ENCODE measurements at places on chromosomes 16 and 17.

DNA sequence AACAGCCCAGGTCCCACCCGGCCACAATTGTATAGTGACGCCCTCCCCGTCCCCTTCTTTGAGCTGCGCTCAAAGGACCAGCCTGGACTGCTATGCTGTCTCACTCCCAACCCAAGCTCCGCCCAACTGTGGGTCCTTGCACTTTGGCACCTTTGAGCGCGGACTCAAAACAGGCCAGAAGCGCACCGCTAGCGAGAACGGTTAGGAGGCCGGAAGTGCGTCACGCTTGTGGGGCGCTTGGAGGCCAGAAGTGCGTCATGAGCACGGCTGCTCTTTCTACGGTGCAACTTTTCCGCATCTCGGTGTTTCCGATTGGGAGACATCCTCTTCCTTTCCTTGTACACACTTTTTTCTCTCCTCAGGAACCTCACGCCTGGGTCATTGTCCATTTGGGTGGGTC, at the start of gene ZNF19:
Gene ZNF19 (minus strand): TSS at position 203 of the 400 bp plus-strand sequence. CDS start 7,210 bp downstream, outside the sequence.
- no peak for DNase-seq

DNA sequence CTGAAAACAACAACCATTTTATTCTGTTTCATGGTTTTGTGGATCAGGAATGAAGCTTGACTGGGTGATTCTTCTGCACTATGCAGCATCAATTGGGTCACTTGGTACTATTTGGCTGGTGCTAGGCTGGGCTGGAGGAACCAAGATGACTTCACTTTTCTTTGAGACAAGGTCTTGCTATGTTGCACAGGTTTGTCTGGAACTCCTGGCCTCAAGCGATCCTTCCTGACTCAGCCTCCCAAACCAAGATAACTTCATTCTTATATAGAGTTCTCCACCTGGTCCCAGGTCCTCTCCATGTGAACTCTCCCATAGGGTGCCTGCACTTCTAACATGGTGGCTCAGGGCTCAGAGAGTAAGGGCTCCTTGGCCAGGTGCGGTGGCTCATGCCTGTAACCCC, 1.9 kb upstream of the PIPOX start:
- no peak for DNase-seq

DNA sequence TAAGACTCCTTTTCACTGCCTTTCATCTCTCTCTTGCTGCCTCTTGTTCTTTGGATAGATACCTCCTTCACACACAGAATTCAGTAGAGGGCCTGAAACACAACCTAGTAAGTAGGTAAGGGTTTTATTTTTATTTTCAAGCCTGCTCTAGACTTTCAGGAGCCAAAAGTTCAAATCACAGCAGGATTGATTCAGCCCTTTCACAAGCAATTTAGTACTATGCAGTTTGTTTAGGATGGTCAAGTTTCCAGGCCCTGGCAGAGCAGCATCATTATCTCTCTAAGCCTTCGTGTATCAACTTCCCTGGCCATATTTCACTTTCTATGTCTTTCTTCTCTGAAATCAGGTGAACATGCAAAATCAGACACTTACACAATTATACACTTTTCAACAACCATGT, 148.8 kb upstream of the CORO6 start:
- DNase-seq, result no peak

GRCh38 chr16:88921591-88921990, 55.1 kb upstream of the PABPN1L start:
- no peak for DNase-seq

DNA sequence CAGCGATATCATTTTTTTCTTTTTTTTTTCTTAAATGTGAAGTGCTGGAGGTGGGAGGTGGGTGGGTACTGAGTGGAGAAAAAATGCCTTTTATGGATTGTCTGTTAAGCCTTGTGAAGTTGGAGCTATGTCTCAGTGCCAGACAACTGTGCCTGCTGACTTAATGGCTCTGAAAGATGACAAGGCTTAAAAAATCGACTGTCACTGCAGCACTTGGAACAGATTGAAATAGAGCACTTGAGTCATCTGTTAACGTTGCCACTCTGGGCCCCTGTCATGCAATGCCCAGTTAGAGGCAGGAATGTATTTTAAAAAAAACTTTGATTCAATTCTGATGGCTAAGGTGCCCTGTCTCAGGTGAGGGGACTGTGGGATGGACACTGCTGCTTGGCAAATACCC, 108.2 kb upstream of the HS3ST2 start:
- DNase-seq, result no peak

GRCh38 chr17:82863941-82864712, 24.3 kb upstream of the ZNF750 start:
- peak; percentile 95 for DNase-seq

DNA sequence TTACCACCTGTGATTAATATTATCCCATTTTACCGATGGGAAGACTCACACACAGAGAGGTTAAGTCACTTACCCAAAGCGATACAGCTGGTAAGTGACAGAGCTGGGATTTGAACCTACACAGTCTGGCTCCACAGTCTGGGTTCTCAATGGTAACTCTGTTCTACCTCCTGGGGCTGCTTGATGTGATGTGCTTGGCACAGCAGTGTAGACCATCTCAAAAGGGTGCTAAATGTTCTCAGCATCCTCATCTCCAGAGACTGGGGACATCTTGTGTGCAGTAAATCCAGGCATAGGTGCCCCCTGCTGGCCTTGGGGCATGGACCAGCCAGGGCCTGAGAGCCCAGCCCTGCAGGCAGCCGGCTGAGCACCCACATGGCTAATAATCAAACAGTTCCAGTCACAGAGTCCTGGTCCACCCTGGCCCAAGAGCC, 15.4 kb upstream of the KATNB1 start:
- DNase-seq, result peak; percentile 21

GRCh38 chr17:75366432-75366831, 39.0 kb downstream of the GRB2 start:
- no peak for DNase-seq

GRCh38 chr16:1784977-1785845, 2.5 kb downstream of the NUBP2 start:
- no peak for DNase-seq

DNA sequence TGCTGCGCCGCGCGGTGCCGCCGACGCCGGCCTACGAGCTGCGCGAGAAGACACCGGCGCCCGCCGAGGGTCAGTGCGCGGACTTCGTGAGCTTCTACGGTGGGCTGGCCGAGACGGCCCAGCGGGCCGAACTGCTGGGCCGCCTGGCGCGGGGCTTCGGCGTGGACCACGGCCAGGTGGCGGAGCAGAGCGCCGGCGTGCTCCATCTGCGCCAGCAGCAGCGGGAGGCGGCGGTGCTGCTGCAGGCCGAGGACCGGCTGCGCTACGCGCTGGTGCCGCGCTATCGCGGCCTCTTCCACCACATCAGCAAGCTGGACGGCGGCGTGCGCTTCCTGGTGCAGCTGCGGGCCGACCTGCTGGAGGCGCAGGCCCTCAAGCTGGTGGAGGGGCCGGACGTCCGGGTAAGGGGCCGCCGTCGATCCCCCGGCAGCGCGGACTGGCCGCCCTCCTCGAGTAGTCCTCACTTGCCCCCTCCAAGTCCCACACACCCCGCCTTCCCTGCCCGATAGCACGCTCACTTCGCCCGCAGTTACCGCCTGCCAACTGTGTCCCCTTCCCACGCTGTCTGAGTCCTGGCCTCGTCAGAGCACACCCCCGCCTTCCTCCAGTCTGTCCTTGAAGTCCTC, 470 bp downstream of the MLYCD start:
- peak; percentile 2 for DNase-seq

GRCh38 chr17:32126325-32126724, 16.0 kb upstream of the RHOT1 start:
- no peak for DNase-seq

DNA sequence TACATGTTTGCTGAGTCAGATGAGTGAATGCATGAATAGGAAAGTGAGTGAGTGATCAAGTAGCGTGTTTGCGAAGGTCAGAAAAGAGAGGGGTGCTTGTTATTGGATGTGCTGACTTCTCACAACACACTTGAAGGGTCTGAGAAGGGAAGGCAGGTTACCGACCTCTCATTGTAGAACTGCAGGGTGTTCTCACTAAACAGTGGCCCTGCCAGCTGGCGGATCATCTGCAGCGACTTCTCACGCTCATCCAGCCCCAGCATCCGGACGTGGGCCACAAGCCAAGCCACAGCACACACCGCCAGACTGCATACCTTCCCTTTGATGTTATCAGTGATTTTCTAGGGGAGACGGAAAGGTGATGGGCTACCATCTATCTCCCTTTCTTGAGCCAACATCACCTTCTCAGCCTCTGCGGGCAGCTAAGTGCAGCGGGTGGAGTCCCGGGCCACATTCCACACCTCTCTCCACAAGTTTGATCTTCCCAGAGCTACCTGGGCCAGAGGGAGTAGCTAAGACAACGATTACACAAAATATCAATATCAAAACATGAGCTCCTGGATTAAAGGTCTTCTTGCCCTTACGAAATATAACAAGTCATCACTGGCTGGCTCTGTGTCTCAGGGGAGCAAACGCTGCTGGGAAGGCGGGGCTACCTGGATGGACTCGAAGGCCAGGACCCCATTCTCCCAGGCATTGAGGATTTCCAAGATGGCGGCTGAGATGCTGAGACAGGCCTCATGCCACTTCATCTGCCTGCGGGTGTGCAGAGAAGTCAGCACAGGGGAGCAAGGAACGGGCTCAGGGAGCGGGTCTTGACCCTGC, 11.0 kb downstream of the CSF3 start:
- peak; percentile 60 for DNase-seq

DNA sequence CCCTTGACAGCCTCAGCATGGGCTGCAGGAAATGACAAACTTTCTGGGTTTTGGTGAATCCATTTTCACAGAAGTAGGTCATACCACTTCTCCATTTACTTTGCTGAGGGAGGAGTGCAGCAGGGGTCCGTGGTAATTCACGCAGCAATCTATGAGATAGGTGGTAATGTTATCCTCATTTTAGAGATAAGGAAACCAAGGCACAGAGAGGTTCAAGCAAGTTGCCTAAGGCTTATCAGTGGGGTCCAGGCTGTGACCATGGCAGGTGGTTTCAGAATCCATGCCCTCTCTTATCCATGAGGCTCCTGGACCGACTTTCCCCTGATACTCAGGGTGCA, 12.6 kb downstream of the TBX4 start:
- no peak for DNase-seq

DNA sequence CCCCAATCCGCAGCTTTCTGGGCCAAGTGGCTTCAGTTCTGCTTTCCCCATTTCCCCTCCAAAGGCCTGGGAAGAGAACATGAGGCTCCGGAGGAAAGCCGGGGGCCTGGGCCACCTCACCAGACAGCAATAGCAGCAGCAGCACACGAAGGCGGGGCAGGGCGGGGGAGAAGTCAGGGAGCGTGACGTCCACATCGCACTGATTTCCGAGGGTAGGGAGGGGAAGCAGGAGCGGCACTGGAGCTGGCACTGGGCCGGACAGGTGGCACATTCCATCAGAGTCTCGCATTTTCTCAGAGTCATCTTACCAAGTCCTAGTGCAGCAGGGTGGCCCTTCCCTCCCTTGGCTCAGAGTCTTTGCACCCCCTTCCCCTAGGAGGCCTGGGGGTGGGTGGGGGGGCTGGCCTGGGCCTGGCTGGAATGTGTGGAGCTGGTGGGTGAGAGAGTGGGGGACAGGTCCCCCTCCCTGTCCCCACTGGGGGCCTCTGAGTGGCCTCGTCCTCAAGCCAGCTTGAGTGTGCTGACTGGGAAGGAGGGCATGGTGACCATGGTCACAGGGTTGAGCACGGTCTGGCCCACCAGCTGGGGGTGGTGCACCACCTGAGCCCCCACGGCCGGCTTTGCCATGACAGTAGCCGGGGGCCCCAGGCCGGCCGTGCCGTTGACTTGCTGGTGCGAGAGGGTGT, 14.3 kb downstream of the MNT start:
- no peak for DNase-seq

DNA sequence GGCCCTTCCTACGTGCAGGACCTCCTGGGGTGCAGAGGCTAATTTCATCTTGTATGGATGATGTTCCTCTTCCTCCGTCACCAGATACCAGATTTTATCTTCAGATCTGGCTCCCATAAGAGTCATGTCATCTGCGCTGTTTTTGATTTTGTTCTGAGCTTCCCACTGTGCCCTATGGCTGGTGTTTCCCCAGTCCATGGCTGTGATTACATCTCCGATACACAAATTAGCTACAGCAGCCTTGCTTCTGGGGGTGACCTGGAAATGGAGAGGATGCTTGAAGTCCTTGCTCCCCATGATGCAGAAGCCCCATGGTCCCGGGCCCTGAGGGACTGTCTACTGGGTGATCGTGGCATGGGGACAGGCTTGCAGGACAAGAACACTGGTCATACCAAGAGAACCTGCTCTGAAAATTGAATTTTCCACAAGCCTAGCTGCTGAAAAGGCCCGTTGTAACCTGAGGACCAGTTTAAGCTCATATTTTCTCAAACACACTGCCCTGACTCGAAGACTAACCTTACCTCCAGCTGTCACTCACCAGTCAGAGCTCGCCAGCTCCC, 69.0 kb downstream of the KCNJ12 start:
- no peak for DNase-seq

- DNase-seq, result no peak
These were observed 20.7 kb downstream of the MARCHF10 start for GRCh38 chr17:62787366-62787765.

DNA sequence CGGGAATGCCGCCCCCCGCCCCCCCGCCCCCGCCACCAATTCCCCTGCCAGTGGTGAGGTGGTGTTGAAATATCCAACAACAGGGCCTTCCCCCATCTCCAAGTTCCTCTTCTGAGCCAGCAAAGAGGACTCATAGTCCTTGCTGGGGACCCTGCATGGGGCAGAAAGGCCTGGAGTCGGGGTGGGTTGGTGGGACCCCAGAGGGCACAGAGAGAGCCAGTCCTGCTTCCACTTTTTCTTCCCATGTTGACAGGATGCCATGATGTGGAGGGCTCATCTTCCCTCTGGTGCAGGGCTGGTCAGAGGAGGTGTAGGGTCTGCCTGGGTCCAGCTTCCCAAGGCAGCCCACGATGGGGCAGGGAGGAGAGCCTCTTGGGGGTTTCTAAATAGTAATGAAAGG, 49.0 kb upstream of the PIK3R6 start:
- no peak for DNase-seq

DNA sequence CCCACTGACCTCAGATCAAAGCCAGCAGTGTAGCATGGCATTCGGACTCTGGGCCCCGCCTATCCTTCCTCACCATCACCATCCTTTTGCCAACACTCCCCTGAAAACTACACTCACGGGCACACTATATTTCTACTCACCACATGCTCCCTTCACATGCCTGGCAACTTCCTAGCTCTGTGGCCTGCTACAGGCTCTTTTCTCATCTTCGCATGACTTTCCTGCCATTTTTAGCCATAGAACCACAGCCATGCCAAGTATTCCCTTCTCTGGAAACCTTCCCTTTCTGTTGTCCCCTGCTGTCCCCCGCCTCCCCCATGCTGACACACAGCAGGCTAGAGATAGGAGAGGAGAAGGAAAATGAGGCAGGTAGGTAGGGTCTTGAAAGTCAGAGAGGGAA, 45.5 kb upstream of the MMP2 start:
- no peak for DNase-seq

DNA sequence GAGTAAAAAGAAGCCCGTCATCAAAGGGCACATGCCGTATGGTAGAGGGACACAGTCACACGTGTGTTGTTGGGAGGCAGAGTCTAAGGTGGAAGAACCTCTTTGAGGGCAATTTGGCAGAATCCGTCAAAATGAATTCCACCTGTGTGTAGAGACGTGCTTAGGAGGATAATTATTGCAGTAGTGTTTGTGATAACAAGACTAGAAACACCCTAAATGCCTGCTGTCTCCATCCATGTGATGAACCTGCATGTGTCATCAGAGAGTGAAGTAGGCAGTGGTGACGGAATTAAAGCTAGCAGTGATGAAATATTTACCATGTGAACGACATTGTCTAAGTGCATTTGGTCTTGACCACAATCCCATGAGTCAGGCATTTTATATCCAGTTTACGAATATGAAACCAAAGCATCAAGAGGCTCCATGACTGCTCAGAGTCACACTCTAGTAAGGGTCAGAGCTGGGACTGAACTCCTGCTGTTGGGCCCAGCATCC, 61.3 kb upstream of the ADORA2B start:
- DNase-seq, result no peak

- DNase-seq, result no peak
These were observed 33.4 kb downstream of the TRAF4 start for GRCh38 chr17:28777178-28777577.
